ENCODE measurements at places on chromosomes 2 and 18.

GRCh38 chr2:241942416-241943208 is 73.1 kb downstream of the RTP5 start:
- DNase-seq: no peak

DNA sequence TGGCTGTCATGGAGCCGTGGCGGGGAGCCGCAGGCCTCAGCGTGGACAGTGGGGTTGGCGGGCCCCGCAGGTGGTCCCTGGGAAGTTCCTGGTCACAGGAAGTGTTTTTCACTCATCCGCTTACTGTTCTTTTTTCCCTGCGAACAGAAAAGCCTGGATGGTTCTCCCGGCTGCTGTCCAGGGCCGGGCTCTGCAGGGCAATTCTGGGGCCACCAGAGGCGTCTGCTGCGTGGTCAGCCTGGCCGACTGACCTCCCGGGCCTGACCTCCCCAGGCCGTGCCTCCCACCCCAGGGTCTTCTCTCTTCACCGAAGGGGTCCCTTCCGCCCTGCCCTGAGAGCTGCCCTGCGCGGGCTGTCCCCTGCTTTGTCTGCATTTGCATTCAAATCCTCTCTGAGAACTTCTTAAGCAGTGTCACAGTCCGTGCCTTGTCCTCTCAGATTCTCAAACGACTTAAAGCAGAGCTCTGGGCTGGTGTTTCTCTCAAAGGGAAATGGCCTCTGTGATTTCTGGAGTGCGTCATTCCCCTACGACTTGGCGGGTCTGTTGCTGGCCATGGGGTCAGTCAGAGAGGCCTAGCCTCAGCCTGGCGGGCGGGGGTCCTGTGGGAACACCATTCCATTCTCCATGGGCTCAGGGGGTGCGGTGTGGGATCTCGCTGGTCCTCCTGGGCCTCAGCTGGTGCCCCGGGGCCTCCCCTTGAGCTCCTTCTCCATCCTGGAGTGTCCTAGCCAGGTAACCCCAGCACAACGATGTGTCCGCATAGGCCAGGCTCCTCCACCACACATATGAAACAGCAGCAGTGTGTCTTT is 38.3 kb downstream of the KLHL29 start:
- no peak for DNase-seq

- DNase-seq: no peak
Observed at GRCh38 chr18:23861805-23862470, 152.6 kb upstream of the TTC39C start.

DNA sequence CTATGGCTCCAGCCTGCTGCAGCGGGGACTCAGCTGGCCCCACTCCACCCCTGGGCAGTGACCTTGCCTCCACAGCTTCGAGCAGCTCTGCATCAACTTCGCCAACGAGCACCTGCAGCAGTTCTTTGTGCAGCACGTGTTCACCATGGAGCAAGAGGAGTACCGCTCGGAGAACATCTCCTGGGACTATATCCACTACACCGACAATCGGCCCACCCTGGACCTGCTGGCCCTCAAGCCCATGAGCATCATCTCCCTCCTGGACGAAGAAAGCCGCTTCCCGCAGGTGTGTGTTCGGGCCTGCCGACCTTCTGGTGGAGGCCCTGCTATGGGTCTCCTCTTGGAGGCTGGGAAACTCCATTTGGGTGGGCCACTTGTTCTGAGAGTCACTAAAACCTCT is 48.6 kb downstream of the MYO7B start:
- DNase-seq: no peak

- DNase-seq: no peak
Observed at GRCh38 chr2:165864296-165864695, 70.2 kb upstream of the GALNT3 start.

DNA sequence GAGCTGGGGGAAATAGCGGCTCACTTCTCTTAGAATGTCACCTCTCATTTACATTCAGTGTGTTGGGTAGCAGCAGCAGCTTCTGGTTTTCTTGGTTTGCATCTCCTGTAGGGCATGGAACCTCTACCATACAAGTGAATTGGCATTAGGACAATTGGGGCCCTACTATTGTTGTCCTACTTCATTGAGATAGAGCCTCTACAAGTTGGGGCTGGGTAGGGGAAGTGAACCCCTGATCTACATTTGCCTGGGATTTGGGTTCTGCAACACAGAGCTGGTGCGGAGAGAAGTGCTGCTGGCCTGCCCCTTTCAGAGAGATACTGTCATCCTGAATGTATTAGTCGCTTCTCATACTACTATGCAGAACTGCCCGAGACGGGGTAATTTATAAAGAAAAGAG is 391.6 kb upstream of the HS6ST1 start:
- no peak for DNase-seq

Data from fibroblast of the conjunctiva (primary cell).